AG10803 (cell line): ENCODE measurements at places on chromosomes 11 and 22.

GRCh38 chr11:68521969-68522652 lies 61.6 kb downstream of the PPP6R3 start:
- DNase-seq, result no peak

DNA sequence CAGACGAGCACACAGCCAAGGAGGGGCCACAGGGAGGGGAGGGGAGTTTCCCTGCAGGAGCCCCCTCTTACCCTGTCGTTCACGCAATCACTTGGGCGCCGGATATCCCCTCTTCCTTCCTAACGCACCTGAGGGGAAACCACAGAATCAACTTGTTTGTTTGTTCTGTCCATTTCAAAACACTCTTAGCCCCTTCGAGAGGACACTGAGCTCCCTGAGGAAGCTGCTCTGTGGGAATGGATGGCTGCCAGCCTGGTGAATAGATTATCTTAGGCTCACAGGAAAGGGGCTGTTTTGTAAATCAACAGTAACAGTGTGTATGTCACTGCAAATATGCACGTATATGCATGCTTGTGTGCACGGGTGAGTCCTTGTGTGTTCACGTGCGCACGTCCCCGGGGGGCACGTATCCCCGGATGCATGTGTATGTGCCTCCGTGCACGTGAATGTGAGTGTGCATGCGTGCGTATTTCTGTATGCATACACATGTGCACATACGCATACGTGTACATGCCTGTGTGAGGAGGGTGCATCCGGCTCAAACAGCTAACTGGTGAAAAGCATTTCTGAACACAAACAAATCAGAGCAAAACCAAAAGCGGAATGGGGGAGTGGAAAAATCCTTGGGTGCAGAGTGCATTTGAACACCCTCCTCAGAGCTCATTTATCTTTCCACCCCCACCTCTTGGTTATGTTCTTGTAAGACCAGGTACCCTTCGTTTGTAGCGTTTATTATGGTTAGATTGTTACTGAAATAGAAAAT lies 7.2 kb downstream of the ARSA start:
- no peak for DNase-seq

DNA sequence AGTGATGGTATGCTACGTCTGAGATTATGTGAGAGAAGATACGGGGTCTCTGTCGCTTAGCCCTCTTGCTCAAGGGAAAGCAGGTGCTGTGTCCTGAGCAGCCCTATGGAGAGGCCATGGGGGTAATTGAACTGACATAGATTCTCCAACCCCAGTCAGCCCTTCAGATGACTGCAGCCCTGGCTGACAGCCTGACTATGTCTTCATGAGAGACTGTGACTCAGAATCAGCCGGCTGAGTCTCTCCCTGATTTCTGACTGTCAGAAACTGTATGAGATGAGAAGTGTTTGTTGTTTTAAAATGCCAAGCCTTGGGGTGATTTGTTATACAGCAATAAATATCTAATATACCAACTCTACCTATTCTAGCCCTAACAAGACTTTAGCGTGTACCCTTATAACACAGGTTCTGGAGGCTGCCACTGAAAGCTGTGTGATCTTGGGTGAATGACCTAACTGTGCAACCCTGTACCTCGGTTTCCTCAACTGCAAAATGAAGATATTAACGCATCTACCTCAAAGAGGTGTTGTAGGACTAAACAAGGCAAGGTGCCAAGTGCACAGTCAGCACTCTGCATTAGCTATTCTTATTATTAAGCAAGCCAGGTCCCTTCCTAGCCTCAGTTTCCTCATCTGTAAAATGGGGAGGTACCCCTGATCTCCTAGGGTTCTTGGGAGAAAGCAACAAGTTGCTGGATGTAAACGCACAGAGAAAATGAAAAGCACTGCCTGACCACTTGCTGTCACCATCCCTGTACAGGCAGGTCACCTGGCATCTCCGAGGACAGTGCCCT lies 24.9 kb downstream of the SLC43A1 start:
- no peak for DNase-seq

DNA sequence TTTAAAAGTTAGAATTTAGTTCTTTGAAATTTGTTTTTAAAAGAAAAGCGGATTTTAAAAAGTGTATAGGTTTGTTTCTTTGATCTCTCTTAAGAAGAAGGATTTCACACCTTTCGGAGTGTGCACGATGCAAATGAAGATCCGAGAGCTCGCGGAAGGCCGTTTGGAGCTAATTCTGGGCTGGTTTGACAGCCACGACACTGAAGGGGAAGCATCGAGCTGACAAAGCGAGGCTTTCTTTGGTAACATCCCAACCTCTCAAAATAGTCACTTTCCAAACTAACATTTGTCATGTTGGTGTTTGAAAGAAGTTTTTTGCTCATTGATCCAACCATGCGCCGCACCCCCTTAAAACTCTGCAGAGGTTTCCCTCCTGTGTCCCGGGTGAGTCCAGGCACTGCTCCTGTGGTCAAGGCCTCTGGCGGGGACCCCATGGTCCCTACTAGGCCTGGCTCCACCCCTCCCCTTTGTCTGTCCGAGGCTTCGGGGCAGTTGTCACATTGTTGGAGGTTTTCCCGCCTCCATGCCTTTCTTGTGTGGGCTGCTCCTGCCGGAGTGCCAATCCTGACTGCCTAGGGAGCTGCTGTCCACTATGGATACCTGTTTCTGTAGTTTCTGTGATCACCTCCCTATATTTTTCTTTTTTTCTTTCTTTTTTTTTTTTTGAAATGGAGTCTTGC lies 39.7 kb downstream of the MPPED1 start:
- DNase-seq, result no peak

DNA sequence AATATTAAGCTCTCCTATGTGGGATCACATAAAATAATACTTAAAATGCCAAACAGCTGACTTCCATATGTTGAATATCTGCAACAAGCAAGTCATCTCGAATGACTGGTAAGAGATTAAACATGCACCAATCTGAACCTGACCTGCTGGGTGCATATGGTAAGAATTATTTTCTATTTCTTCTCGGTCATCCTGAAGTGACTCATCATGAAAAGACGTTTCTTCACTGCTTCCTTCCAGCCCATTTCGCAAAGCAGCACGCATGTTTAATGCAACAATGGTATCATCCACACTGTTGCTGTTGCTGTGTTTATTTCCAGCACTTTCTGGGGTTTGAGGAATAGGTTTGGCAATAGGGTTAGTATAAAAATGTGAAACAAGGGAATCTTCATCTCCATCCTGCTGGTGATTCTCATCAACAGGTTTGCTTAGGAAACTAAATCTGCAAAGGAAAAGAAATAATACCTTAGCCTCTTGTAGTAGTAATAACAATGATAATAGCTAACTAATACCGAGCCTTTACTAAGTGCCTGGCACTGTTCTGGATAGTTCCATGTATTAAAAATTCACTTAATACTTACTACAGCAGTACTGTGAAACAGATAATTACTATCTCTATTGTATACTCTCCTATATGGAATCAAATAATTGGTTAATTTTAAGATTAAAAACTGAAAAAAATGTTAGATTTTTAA lies 52.0 kb upstream of the CHRNA10 start:
- DNase-seq, result peak; percentile 99

DNA sequence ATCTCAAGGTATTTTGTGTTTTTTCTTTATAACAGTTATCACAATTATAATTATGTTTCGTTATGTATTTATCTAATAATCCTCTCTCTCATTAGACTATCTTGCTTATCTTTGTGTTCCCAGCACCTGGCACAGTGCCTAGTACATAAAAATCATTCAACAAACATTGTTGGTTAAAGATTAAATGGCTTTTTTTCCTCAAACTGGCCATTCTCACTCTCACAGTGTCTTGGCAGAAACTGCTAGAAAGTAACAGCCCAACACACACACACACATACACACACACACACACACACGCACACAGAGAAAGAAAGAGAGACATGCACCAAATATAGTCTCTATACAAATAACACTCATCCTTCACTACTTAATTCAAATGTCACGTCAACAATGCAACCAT lies 36.8 kb downstream of the OR10A6 start:
- no peak for DNase-seq
